H1 (cell line): ENCODE measurements at places on chromosomes 5 and 9. TPM values are rescaled to one million over a fixed set of nuclear protein-coding genes. Genes with fewer than 3 reads are reported as not detected.

DNA sequence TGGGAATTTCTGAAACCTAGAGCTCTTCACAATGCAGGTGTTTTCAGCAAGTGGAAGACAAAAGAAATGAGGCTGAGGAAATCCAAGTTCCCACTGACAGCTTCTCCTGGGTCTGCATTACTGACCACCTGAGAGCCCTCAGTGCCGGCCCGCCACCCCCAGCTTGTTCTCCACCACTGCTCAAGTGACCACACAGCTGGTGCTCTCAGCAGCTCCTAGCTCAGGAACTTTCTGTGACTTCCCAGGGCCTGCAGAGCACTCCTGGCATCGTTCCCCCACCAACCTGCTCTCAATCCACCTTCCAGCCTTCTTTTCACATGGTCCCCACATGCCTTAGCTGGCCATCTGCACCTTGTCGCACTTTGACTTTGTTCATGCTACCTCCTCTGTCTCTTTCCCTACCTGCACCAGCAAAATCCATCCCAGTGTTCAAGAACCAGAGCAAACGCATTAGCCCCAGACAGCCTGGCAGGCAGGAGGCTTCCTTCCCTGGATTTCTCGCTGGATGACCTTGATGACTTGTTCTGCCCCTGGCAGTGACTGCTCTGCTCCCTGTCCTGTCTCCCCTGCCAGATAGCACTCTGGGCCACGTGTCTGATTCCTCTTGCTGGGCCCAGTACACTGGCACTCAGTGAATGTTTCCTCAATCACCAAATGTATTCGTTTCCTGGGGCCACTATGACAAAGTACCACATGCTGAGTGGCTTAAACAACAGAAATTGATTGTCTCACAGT lies 35.1 kb upstream of the NANS start:
- DNase-seq = no peak

LECT2 gene
- total RNA-seq = not detected in 2 replicates

HNRNPAB gene
- total RNA-seq = 556 and 563 TPM in 2 replicates

- no peak for DNase-seq
These were observed 5.3 kb downstream of the BRD3 start for GRCh38 chr9:134062461-134063087.

SLU7 gene
- 34.1 and 36.8 TPM in 2 replicates for total RNA-seq

DNA sequence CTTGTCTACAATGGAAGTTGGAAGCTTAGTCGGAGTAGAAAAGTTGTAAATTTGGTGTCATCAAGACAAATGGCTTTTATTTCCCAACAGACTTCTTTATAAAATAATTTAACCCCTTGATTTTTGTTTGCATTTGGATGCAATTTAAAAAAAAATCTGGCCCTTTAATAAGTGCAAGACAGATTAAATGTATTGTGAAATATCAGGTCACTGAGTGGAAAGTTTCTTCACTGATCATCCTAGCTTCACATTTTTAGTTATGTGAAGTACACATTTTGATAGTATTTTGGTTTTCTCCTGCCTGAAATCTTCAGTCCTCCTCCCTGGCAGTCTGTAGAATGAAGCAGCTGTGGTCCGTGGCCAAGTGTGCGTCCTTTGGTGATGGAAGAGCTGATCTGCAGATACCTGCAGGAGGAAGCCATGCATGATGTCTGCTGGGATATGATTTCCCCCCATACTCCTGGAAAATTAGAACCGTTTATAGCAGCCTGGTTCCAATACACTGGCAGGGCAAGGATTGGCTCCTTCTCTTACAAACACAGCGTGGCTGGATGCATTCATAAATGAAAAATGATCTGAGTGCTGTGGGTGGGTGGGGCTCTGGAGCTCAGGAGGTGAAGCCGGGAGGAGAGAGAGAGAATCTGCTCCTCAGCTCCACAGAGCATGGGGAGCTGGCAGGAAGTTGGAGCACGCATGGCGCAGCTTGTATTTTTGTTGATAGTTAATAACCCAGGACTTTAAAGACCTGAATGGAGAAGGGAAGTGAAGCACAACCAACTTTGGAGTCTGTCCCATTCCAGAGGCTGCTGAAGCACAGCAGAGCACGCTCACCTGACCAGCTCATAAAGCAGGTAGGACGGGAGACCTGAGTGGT lies 238.4 kb downstream of the GOLPH3 start:
- no peak for DNase-seq

SPATA31E1 gene
- total RNA-seq = 0.09 TPM in 1 of 2 replicates, not detected in the other

HTR1A gene
- total RNA-seq = 3.8 and 4.7 TPM in 2 replicates
